Activated T-helper 2 cell treated with anti-CD3 and anti-CD28 coated beads, Interferon-gamma antibody, Interleukin-2, Interleukin-4, amounts not matched to agents 10 μg/mL and 5 μg/mL and 100 μg/mL, durations not matched to agents 14 hours and 24 hours and 36 hours (primary cell): ENCODE measurements at places on chromosomes 7 and 10. TPM values are rescaled to one million over a fixed set of nuclear protein-coding genes. Genes with fewer than 3 reads are reported as not detected.

GRCh38 chr7:133452577-133452976 is 199.7 kb downstream of the EXOC4 start:
- DNase-seq = no peak

DNA sequence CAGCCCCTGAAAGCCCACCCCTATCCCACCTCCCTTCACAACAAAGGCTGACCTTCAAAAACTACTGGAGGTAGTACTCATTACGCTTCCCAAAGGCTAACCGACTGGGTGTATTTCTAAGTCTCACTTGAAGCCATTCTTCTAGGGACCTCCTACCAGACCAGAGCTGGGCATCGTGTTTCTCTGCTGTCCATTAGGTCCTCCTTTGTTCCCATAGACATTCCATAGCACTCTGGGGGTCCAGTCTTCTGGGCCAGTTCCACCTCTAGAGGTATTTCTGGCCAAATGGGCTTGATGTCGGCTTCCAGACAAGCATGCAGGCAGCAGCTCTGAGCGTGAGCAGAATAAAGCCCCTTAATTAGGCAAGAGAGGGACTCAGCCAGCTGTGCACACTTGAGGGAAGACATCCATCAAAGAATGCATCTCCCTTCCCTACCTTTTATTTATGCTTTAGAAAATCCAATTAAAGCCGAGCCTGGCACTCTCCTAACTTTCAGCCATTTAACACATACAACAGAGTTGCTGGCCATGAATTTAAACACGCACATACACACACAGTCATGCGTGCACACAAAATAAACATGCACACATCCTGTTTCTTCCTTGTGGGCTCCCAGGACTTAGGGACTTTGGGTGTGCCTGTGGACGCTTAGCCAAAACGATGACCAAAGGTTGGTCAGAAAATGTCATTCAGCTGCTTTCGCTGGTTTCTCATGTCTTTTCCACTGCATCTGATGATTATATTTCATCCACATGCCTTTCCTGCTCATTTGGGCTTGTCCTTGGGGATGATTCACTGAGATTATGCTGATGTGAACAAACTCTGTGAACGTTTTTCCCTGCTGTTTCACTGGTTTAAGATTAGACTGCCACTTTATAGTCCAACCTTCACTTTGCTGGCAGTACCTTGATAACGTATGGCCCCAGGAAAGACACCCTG is 362.0 kb upstream of the NFE2L3 start:
- DNase-seq = no peak

The PCDH15 gene
- total RNA-seq = 0.07 TPM in 1 of 2 replicates, not detected in the other

The TMEM225B gene
- 1.3 and 1.9 TPM in 2 replicates for total RNA-seq

The AOAH gene
- total RNA-seq = 33.4 and 33.5 TPM in 2 replicates
